ENCODE measurements at places on chromosomes 3 and 15.
A peak's percentile ranks its signal among the peaks of the same experiment; 100 is the strongest.

DNA sequence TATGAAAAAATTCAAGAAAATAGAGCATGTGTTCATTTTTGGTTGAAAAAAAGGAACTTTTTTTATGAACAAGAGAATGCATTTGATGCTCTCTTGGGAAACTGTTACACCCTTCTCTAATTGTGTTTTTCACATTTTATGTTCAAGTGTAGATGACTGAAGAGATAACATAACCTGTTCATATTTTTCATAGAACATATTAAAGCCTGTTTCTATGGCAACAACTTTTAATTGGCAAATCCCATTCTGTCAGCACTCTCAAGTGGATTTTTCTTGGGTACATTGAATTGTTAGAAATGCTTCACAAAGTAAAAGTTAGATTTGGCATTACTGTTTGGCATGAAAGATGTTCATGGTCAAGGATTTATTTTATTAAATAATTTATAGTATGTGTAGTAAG, 117.5 kb downstream of the MBNL1 start:
- DNase-seq, result no peak

DNA sequence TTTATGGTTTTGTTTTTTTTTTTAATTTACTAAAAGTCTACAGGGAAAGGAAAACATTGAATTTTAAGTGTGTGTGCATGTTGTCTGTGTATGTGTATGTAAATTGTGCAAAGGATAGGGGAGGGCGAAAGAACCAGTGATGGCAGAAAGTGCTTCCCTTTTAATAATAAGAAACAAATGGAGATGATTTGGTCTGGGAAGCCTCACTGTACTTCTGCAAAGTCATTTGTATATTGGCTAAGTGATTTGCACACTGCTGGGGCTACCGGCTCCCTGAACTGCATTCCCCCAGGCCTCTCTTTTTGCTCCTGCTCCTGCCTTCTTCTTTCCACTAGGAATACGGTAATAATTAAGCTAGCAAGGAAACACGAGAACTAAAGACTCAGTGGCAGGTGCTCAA, 101.2 kb downstream of the CD47 start:
- no peak for DNase-seq

- no peak for DNase-seq
Observed at GRCh38 chr15:92725171-92725570, 69.6 kb upstream of the FAM174B start.

GRCh38 chr3:170278627-170279026, 56.4 kb downstream of the PRKCI start:
- DNase-seq, result no peak

DNA sequence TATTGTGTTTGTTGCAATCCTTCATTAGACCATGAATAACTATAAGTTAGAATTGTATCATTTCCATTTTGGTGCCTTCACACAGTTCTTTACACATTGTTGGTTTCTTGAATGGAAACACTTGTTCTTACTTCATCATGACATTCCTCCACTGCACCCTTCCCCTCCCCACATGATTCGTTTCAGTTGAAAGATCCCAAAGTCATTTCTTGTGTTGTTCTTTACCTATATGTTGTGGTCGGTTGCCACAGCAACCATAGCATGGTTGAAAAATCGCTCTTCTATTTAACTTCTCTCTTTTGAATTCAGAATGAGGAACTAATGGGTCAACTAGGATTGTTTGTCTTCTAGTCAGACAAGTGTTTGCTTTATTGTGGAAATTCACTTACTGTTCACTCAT, 103.3 kb downstream of the IL1RAP start:
- no peak for DNase-seq

- DNase-seq, result no peak
Observed at GRCh38 chr3:128007033-128007424, 45.2 kb upstream of the SEC61A1 start.

DNA sequence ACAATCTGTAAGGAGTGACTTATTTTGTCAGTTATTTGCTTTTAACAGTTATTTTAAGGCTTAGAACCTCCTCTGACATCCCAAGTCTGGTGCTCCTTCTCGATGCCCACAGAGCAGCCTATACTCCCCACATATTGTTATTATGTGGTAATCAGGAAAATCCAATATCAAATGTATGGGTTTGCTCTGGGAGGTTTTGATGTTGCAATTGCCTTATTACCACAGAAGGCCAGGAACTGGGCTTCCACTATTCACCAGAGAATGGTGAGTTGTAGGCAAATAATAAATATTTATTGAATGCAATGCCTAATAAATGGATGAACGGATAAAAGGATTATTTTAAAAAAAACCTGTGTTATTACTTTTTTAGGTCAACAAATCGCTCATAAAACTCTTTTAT, 12.2 kb downstream of the NEK10 start:
- no peak for DNase-seq

DNA sequence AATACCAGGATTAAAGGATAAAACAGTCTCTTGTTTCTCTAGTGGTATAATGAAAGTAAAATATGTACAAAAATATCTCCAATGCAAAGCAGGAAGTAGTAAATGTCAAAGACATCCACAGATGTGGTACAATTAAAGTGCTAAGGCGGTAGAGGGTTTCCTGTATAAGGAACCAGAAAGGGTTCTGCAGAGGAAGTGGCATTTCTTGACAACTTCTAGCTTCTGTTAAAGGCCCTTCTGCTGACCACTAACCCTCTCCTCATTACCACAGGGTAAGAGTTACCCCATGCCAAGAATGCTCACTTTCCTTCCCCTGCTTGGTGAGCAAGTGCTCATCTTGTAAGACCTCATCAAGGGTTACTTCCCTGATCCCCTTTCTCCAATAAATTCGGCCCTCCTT, 883.6 kb upstream of the NR2F2 start:
- DNase-seq, result no peak

DNA sequence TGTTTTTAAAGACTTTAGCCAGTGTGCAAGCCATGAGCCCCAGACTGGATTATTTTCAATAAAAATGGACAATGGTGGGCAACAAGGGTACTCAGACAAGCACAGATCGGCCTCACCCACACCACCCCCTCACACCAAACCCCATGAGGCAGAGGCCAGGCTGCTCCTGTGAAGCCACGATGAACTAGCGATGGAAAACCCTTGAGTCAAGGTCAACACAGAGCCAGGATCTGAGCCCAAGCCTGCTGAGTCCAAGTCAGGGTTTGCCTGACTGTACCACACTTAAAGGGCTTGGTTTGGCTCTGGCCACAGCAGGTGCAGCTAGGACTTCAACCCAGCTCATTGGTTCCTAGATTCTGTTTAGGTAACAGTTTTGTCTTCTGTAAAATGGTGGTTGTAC, 131.5 kb upstream of the SLC2A2 start:
- no peak for DNase-seq

DNA sequence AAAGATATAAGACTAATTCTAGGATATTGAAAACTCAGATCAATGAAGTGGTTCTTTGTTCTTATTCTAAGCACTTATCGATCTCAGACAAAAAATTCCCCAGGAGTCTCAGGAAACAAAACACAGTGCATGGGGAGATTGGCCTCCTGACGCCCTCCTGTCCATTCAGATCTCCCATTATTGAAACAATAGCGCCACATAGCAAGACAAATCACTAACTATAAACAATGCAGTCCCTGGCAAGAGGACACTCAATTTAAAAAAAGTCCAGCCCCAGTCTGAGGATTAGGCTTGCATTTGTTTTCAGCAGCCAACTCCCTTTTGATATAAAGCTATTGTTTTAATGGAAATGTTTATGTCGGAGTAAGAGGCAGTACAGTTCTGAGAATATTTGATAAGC, 528.2 kb downstream of the GABRG3 start:
- DNase-seq, result no peak

DNA sequence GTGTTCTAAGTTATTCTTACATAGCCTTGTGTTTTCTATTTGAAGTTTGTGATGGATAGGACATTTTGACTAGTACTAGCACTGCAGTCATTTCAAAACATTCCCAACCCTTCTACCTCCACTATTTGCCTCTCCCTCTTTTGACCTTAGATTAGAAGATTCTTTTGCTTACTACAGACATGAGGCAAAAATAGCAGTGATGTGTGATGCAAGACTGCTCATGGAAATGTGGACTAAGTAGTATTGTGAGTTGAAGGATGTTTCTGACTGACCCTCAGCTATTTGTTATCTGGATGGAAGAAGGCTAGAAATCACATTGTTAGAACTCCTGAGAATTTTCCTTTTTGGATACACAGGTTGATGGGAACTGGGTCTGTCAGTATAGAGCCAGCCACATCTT, 45.9 kb downstream of the ATP2C1 start:
- DNase-seq, result no peak

DNA sequence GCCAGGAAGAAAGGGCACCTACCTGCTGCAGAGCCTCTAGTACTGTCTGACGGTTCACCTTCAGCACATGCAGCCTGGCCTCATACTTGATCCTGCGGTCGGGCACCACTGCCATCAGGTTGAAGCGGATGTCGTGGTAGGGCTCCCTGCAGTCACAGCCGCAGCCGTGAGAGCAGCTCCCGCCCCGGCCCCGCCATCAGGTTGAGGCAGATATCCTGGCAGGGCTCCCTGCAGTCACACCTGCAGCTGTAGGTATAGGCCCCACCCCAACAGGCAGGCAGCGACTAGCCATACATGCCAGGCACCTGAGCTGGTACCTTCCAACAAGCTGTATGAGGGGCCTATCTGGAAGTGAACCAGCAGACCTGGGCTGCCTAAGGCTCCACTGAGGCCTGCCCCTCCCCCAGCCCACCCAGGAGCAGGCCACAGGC, 38.7 kb downstream of the SEMA3G start:
- no peak for DNase-seq

DNA sequence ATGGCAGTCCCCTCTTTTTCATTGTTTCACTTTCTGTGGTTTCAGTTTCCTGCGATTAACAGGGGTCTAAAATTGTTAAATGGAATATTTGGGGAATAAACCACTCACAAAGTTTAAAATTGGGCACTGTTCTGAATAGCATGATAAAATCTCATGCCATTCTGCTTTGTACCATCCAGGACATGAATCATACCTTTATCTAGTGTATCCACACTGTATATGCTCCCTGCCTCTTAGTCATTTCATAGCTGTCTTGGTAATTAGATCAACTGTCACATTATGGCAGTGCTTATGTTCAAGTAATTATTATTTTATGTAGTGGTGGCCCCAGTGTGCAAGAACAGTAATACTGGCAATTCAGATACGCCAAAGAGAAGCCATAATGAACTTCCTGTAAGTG, 734.5 kb downstream of the ZPLD1 start:
- no peak for DNase-seq

DNA sequence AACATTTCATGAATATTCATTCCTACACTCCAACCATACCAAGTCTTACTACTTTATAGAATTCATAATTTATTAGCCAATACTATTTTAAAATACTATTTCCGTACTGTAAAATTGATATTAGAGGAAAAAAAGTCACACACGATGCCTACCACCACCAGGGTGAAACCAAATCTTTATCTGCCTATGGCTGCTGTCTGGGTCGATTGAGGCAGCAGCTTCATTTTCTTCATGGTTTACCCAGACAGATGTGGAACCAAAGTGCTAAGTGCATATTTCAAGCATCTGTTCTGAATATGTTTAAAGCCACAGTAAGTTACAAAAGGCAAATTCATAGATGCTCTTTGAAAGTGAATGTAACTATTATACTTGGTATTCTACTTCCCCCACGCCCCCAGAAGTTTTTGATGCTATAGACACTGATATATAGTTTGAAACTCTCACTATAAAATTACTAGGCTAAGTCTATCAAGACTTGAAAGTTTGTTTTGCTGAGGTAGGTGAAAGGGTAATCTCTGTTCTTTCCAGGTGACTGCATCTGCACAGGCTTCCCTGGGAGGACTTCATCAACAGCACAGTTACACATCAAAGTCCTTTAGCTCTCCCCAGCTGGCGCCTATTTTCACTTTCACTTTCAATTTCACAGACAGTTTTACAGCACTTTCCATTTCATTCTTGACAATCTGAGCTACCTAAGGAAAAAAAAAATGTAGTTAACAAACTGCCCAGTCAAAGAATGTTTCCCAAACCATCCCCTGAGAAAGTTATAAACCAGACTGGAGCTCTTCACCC, 113.9 kb downstream of the POLQ start:
- no peak for DNase-seq

GRCh38 chr3:55690177-55690576, 203.1 kb upstream of the WNT5A start:
- DNase-seq, result peak; percentile 8

GRCh38 chr3:128215290-128215689, 62.0 kb downstream of the EEFSEC start:
- DNase-seq, result no peak

GRCh38 chr15:52730173-52730572, 51.0 kb upstream of the ATOSA start:
- DNase-seq, result no peak

- no peak for DNase-seq
Observed at GRCh38 chr3:126528800-126529541, 5.0 kb downstream of the CHST13 start.

GRCh38 chr3:24628523-24629258, 134.0 kb upstream of the THRB start:
- DNase-seq, result no peak

- no peak for DNase-seq
Observed at GRCh38 chr3:67154429-67154828, 156.3 kb downstream of the KBTBD8 start.

DNA sequence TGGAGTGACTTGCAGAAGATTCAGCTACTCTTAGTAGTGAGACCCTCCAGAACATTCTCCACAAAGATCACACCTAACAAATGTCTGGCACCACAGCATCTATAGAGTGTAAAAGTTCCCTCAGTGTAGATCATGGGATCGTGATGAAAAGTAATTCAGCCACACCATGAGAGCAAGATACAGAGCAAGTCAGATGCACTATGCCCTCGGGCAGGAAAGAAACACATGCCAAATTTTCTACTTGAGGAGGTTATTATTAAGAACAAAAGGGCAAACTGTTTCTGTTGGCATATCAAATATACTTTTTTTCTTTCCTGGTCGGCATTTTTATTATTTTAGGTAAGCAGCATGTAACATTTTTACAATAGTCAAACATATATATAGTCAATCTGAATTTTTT, 44.8 kb upstream of the SNTN start:
- DNase-seq, result no peak

Data from NCI-H2227 treated with DMSO at 0.1 percent for 48 hours (cell line).